Activated CD4-positive, alpha-beta T cell treated with anti-CD3 and anti-CD28 coated beads, Interleukin-2, Interleukin-4, amounts not matched to agents 100 ng/mL and 50 ng/mL, durations not matched to agents 16 hours and 8 hours (primary cell): ENCODE measurements at places on chromosomes 3 and 15.

DNA sequence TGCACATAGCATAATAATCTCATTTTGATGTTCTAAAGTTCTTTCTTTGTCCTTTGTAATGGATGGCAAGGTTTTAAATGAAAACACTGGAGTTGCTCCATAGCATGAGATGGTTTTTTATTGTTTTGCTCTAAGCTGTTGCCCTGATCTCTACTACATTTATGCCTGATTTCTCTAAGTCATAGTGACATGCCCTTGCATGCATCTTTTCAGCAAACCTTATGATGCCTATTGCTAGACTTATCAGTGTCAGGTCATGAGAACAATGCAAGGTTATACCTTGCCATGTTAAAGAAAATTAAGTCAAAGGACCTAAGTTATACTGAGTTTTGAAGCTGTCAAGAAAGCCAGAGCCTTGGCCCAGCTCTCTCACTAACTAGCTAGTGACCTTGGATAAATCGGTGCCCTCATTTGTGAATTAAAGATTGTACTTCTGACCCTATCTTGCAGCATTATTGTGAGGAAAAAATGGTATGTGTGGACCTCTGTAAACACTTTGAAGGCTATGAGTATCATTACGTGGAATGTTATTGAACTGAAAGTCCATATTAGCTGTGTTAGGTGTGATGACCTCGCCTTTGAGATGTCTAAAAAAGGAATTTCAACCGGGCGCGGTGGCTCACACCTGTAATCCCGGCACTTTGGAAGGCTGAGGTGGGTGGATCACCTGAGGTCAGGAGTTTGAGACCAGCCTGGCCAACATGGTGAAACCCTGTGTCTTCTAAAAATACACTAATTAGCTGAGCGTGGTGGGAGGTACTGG lies 256.4 kb upstream of the UBE2E1 start:
- no peak for DNase-seq

GRCh38 chr3:76028774-76029173 lies 243.4 kb upstream of the ZNF717 start:
- DNase-seq = no peak

DNA sequence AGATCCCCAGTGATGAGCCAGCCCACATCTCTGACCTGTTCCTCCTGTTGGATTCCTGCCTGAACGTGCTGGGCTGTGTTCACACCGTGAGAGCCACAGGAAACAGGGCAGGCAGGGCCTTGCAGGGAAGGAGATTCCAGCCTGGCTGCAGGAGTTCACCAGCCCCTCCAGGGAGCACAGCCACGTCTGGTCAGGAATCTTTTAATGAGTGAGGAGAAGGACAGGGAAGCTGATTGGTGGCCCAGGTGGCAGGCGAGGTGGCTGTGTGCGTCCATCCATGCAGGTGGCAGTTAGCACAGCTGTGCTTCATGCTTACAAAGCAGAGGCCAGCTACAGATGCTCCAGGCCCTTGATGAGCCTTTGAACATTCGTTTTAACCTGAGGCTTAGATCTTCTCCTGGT lies 10.5 kb downstream of the LRRK1 start:
- no peak for DNase-seq

- DNase-seq = no peak
Measured at GRCh38 chr3:45654397-45654944, 34.7 kb upstream of the SACM1L start.

DNA sequence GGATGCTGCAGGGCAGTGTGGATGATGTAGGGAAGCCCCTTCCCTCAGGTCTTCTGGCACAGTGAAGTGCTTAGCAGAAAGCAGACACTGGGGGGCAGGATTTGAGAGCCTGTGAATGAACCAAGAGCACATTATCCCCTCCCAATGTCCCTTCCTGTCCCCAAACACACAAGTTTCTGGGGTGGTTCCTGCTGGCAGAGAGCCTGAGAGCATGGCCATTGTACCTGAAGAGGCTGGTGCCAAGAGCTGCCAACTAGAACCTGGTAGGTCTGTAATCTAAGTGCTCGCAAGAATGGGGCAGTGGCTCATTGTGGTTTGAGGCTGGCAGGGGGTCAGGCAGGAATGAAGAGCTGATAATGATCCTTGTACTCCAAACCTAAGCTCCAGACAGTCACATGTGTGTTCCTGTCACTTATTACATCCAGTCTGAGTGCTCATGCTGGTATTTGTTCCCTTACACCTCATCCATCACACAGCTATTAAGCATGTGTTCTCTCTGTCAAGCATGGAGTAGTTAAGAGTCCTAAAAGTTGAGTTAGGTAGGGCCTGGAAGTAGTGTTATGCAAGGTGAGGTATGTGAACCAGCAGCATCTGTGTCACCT lies 6.7 kb upstream of the CCR1 start:
- DNase-seq = peak; percentile 27

- no peak for DNase-seq
Measured at GRCh38 chr3:126100269-126100633, 16.3 kb upstream of the SLC41A3 start.

DNA sequence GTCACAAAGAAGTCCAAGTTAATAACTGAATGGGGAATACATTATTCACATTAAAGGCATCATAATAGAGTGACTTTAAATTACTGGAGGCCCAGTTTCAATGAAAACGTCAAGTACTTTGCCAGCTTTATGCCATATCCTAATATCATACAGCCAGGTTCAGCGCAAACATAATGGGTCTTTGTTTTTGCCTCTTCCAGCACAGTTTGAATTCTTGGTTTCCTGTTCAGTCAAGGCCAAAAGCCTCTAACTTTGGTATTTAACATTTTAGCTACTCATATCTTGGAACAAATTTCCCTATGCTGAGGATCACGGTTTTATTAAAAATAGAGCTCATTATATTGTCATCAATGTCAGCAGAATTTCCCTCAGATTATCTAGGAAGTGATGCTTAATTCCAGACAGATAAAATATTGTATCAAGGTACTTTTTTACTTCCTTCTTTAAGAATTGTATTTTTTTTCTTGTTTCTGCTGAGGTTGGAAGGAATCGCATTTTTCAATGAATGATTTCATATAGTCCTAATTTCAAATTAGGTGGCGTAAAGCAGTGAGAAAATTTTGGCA lies 269.2 kb downstream of the THRB start:
- no peak for DNase-seq

DNA sequence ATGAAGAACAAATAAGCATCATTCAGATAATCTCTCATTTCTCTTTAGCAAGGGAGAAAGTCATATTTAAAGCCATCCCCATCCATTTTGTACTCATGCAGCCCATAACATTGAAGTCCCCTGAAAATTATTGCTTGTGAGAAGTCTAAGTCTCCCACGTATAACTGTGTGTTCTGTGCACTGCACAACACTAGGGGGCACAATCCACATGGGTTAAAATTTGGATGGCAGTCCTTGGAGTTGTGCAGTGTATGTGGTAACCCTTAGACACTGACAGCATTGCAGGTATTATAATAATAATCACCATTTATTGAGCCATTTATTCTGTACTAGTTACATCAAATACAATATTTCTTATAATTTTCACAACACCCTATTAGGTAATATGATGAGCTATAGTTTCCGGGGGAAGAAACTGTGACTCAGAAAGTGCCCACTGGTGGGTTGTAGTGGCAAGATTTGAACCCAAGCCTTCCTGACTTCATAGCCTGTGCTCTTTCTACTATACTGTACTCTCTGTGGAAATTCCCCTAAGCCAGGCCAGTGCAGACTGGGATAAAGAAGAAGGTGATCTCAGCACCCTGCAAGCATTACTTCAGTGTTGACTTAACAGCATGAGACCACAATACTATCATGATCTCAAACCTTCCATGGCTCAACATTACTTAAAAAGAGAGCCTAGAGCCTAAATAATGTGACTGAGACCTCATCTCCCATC lies 15.7 kb downstream of the KCNAB1 start:
- DNase-seq = peak; percentile 7

GRCh38 chr3:133038731-133039375 lies 662 bp downstream of the TMEM108 start:
- no peak for DNase-seq

DNA sequence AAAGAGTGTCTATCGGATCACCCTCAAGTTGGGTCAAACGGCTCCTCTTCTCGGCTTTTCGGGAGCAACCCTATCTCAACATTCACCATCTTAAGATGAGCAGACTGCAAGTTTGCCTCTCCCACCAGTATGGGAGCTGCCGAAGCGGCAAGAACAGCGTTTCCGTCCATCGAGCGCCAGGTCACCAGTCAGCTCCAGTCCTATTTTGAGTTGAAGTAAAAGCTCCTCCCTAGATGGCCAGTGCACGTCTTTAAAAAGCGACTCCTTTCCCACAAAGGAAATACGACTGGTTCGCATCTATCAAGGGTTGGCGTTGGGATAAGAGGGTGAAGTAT lies 369 bp upstream of the U2SURP start:
- DNase-seq = no peak

DNA sequence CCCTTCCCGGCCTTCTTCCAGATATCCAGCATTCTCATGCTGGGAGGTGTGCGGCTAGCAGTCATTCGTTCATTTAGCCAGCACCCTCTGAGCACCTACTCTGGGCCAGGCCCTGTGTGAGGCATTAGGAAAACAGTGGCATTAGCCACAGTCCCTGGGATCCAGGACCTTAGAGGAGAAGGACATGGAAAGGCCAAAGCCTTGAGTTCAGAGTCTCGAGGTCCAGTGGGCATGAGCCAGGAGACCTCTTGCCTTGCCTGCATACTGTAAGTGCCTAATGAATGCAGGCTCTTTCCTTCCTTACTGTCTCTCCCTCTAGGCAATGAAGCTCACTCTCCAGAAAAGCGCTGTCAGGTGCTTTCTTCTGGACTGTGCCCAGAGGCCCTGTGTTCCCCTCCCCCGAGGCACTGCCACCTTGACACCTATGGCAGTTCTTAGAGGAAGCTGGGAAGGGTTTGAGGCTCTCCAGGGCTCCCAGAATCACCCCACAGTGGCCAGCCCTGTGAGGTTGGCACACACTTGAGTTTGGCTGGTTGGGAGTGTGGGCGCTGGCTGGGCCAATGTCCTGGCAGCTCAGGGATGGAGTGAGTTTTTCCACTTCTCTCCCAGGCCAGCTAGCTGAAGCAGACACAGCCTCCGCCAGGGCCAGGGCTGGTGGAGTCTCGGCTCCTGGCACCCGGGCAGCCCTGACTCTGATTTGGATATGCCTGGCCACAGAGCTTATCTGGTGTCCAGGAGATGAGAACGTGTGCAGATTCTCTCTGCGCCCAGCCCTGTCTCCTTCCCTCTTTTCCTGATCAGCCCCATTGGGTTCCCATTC lies 5.4 kb downstream of the CORO2B start:
- DNase-seq = no peak

DNA sequence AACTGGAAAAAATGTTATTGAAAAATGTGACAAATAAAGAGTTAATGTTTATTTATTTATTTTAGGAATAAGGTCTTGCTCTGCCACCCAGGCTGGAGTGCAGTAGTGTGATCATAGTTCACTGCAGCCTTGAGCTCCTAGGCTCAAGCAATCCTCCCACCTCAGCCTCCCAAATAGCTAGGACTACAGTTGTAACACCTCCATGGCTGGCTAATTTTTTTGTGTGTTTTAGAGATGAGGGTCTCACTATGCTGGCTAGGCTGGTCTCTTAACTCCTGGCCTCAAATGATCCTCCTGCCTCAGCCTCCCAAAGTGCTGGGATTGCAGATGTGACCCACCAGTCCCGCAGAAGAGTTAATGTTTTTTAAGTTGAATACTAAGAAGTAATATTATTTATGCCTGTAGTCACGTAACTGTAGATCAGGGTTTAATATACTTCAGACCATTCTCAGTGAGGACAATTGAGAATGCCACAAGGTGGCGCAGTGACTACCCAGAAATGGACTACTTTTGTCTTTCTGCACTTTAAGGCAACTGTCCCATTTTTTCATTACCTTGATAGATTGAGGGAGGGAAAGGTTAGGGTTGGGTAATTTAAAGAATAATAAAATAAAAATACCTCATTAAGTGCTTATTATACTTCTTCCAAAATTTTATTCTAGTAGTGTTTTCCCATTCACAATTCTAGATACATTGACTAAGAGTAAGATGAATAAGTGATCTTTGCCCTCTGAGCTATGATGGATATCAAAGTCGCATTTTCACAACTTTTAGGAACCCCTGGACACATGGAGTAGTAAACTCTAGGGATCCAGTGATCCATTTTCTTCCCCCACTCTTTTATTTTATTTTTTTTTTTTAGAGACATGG lies 6.0 kb downstream of the MUC13 start:
- DNase-seq = peak; percentile 58

- no peak for DNase-seq
Measured at GRCh38 chr15:26722621-26723160, 50.2 kb downstream of the GABRB3 start.

- DNase-seq = no peak
Measured at GRCh38 chr3:11467875-11468274, 175.8 kb downstream of the VGLL4 start.

DNA sequence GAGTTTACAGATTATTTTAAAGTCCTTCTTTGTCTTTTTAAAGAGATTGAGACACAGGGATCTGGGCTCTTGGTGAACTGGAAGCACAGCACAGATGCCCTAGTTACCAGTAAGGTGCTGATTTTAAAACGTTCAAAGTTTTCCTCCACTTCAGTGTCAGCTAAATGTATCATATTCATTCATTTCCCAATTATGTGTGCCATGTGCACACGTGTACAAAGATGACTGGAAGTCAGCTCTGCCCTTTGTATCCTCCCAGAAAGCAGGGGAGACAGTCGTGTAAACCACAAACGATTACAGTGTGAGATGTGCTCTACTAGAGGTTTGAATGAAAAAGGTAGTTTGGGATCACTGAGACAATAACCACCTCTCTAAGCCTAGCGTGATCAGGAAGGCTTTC lies 730 bp downstream of the ZKSCAN7 start:
- no peak for DNase-seq

DNA sequence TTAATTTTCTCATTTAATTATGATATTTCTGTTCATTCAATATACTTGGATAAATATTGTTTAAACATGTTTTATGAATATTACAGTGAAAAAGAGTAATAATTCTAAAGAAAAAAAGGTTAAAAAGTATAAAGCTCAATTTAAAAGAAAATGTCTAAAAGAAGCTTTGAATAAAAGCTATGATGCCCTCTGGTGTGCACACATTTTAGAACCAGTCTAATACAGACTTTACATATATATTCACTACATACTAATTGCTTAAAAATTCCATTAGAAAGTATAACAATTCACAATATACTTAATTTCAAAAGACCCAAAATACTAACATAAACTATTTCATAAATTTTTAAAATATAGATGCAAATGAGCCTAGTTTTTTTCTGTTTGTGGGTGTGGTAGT lies 909.1 kb upstream of the ROBO1 start:
- DNase-seq = no peak

- DNase-seq = no peak
Measured at GRCh38 chr15:84871428-84871985, 13.0 kb upstream of the SLC28A1 start.

- DNase-seq = peak; percentile 9
Measured at GRCh38 chr3:29137601-29138000, 143.3 kb upstream of the RBMS3 start.

GRCh38 chr3:71718072-71718471 lies 7.1 kb downstream of the EIF4E3 start:
- no peak for DNase-seq

- no peak for DNase-seq
Measured at GRCh38 chr3:55724821-55725220, 237.7 kb upstream of the WNT5A start.

DNA sequence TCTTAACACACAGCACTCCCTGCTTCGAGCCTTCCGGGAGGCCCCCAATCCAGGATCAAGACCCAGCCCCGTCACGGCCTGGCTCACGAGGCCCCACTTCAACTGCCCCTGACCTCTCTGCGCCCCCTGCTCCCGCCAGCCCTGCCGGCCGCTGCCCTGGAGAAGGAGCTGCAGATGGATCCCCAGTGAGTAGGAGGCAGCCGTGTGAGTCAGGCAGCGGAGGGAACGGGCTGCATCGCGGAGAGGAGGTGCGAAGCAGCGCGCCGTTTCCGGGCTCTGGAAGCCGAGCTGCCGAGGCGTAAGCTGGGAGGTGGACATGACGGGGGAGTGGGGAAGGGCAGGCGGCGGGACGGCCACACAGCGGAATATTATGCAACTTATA lies 133.4 kb downstream of the TPRA1 start:
- DNase-seq = no peak
